ENCODE measurements at places on chromosomes 2 and 18.

GRCh38 chr2:241140445-241140840 is 8.8 kb downstream of the PASK start:
- no peak for DNase-seq

- no peak for DNase-seq
Measured at GRCh38 chr2:215466097-215466909, 30.4 kb upstream of the FN1 start.

DNA sequence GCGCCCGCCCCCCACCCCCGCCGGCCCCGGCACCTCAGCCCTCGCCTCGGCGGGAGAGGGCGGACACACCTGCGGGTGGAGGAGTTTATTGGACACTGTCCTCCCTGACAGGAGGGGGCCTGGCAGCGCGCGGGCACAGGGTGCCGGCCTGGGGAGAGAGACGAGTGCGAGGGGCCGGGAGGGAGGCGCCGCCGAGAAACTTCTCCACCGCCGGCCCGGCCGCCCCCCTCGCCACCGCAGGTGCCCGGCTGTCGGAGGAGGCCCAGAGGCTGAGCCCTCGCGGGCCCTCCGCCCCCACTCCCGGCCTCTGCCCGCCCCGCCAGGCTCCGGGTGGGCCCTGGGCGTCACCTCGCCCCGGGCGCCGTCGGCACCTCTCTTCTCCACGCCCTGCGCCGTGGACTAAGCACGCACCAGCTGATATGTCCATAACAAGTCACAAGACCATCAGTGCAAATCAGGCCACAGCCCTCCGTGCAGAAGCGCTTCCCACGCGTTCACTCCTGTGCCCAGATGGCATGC is 311.3 kb downstream of the CELF4 start:
- DNase-seq, result no peak

- DNase-seq, result peak; percentile 85
Measured at GRCh38 chr2:219277703-219278654, 1.2 kb upstream of the DNAJB2 start.

DNA sequence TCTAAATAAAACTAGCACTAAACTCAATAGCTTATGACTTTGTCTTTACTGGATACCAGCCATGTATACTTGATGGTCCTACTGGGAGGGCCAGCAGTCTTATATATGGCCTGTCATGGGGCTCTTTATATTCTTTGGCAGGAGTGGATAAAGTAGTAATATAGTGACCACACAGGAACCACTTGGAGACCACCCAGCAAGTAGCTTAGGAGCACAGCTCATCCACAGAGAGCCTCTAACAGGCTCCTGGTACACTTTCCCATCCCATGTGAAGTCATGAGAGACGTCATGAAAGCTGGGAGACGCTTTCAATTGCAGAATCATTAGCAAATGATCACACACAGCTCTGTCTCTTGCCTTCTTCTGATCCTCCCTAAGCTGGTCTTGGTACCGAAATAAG is 360.9 kb upstream of the ACVR2A start:
- DNase-seq, result no peak

- no peak for DNase-seq
Measured at GRCh38 chr2:69217333-69218080, 169.5 kb downstream of the GFPT1 start.
